ENCODE measurements at places on chromosomes 4 and X.

- DNase-seq, result no peak
Measured at GRCh38 chr4:158053801-158054200, 119.0 kb downstream of the GASK1B start.

- DNase-seq, result no peak
Measured at GRCh38 chr4:24117975-24118374, 228.1 kb upstream of the PPARGC1A start.

DNA sequence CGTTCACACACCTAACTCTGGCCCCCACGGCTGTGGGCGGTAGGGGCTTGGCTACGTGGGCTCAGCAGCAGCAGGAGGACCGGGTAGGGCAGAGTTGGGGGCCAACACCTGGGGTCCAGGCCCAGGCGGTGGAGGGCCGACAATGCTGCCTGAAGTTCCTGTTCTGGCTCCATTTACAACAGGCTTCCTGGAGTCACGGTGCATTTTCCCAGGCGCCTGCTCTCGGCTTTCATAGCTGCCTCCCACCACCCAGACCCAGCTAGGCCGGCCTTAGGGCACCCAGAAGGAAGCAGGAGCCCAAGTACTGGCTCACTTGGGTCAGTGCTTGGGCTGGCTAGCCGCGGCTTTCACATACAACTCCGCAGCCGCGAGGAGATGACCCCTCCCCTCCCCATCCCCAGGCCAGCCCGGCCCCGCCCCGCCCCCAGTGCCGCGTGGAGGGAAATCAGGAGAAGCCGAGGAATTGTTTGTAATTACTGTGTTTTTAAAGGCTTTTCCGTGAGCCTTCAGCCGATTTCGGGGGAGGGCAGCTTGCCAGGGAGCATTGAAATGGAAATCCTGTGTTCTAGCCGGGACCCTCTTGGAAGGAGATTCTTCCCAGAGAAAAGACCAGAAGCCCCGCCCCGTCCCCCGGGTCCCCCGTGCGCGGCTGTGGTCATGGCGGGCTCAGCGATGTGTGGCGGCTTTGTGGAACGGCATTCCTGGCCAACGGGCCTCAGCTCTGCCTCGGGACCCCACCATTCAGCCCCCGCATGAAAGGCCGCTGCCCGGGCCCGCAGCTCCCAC lies 28.5 kb downstream of the PJA1 start:
- no peak for DNase-seq

- no peak for DNase-seq
Measured at GRCh38 chrX:39889704-39890103, 208.1 kb downstream of the BCOR start.

GRCh38 chrX:15413101-15413500 lies 28.9 kb upstream of the VEGFD start:
- no peak for DNase-seq

DNA sequence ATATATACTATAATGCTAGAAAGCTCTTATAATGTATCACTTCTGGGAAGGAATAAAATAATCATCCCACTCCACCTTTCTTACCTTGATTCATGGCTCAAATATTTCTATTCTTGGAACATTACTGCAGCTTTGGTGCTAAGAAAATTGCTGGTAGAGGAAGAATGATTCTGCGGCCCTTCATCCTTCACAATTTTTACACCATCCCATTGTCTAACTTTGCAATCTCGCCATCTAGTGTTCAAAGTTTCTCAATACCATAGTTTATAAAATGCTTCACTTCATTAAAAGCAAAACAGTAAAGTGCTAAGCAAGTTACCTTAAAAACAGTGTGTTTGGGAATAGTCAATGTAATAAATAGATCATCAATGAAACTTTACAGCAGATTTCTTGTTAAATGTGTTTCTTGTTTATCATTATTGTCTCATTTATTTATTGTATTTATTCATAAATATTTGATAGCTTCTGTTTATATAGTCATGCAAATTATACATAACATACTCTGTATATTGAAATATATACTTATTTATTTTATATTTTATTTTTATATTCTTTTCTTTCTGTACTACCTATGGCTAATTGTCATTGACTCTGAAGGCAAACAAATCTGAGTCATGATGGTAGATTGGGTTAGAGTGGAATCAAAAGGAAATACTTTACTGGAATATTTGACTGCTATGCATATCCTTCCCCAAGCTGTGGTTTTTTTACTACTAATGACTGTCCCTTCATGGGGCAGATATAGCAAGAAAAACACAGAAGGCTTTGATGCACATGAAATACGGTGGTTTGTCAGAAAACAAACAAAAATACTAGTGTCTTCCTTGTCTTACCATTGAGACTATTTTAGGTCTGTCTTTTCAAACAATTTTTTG lies 390.7 kb downstream of the MAPK10 start:
- DNase-seq, result peak; percentile 87

DNA sequence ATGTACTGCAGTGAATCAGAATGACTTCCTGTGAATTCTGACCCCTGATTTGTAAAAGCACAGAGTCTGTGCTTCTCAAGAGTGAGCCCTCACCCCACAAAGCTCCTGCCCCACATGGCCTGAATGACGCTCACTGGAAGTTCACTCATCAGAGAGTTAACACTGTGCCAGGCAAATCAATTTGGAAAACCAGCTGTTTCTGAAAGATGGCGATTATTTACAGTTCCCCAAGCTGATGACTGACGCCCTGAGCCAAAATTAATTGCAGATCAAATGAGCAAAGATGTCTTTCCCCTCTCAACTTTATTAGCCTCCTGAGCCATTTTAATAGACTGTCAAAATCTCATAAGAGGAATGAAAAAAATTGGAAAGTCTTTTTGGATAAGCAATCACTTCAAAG lies 118.0 kb downstream of the SLC2A9 start:
- no peak for DNase-seq

DNA sequence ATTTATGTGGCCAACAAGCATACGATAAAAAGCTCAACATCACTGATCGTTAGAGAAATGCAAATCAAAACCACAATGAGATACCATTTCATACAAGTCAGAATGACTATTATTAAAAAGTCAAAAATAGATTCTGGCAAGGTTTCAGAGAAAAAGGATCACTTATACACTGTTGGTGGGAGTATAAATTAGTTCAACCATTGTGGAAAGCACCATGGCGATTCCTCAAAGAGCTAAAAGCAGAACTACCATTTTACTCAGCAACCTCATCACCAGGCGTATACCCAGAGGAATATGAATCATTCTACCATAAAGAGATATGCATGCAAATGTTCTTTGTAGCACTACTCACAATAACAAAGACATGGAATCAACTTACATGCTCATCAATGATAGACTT lies 478.7 kb upstream of the GALNTL6 start:
- DNase-seq, result no peak

DNA sequence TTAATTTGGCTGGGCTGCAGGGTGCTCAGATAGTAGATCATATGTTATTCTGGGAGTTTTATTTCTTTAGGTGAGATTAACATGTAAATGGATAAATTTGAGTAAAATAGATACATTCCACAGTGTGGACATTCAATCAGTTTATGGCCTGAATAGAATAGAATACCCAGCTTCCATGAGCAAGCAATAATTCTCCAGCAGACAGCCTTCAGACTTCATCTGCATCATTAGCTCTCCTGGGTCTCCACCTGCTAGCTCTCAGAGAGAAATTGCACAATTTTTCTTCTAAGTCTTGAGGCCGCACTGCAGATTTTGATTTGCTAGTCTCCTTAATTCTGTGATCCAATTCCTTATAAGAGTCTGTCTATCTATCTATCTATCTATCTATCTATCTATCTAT lies 420.3 kb upstream of the BOD1L1 start:
- no peak for DNase-seq

- DNase-seq, result no peak
Measured at GRCh38 chr4:100651499-100652175, 133.8 kb upstream of the EMCN start.

GRCh38 chr4:173073939-173074500 lies 94.6 kb upstream of the GALNT7 start:
- DNase-seq, result no peak

DNA sequence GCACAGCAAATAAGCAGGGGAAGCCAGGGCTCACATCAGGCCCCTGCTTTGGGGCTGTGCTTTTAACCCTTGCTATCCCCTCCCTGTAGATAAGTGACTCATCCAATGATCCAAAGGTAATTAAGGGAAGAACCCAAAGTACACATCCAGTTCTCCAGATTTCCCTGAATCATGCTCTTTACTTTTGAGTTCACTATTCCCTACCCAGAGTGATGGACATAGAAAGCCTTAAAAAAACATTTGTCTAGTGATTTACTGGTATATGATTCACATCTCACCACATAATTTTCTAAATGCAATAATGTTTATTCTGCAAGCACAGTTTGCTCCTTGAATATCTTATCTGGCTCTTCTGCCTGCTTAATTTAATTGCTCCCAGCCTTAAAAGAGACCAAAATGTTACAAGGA lies 136.2 kb downstream of the PPP3CA start:
- peak; percentile 77 for DNase-seq

GRCh38 chrX:150548684-150549083 lies 19.7 kb upstream of the MTM1 start:
- peak; percentile 56 for DNase-seq

DNA sequence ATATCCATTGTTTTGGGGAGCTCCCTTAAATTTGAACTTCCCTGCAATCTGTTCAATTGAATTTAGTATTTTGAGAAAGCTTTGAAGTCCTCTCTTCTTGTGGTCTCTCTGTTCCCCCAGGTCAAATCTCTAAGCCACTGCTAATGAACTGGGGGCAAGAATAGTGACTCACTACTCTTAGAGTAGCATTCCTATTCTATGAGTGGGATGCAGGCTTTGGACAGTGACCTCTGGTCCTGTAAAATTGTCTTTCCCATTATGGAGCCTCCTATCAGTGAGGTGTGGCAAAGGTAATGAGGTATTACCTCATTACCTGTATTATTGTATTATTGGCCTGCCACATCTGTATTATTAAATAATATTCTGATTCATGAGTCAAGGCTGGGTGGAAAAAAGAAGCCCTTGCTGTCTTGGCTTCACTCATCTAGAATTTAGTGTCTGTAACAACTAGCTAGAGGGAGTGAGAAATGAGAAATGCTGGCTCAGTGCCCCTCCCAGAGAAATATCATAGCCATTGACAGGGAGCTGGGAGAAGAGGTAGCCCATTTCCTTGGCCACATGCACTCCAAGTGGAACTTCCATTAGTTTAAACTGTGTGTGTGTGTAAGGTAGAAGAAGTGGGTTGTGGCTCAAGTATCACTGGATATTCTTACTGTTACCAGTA lies 393.9 kb upstream of the CTSO start:
- peak; percentile 80 for DNase-seq
